Aortic smooth muscle cell (primary cell): ENCODE measurements at places on chromosomes 12 and 14. TPM values are rescaled to one million over a fixed set of nuclear protein-coding genes. Genes with fewer than 3 reads are reported as not detected.

The SLC2A14 gene
- 0.31 TPM in 1 of 2 replicates, not detected in the other for total RNA-seq

The PPP1R1A gene
- total RNA-seq: not detected in 2 replicates

The DLST gene
- 55.4 and 62.0 TPM in 2 replicates for total RNA-seq

The HOXC10 gene
- total RNA-seq: not detected in 2 replicates

The SLCO1B1 gene
- total RNA-seq: not detected in 2 replicates

The ORAI1 gene
- 7.9 and 8.2 TPM in 2 replicates for total RNA-seq

The RITA1 gene
- 11.1 and 12.6 TPM in 2 replicates for total RNA-seq

The FOXM1 gene
- total RNA-seq: 8.5 and 9.3 TPM in 2 replicates

The ANKRD33 gene
- 0.06 TPM in 1 of 2 replicates, not detected in the other for total RNA-seq

The PSMA6 gene
- total RNA-seq: 197 and 287 TPM in 2 replicates

The REC8 gene
- 0.66 and 1.4 TPM in 2 replicates for total RNA-seq

The RNF31 gene
- total RNA-seq: 31.8 and 33.7 TPM in 2 replicates

The KRT77 gene
- total RNA-seq: not detected in 2 replicates

The DHRS2 gene
- total RNA-seq: under 0.01 TPM in 1 of 2 replicates, not detected in the other

The TUNAR gene
- not detected in 2 replicates for total RNA-seq

The B4GALNT1 gene
- total RNA-seq: 1.5 and 2.6 TPM in 2 replicates

The PTPRB gene
- 2.4 and 2.5 TPM in 2 replicates for total RNA-seq

The ANAPC7 gene
- total RNA-seq: 48.6 and 53.5 TPM in 2 replicates
